Type B pancreatic cell (in vitro differentiated cells): ENCODE measurements at places on chromosomes 2 and 18. TPM values are rescaled to one million over a fixed set of nuclear protein-coding genes. Genes with fewer than 3 reads are reported as not detected.

The FBLN7 gene
- 4.2 and 9.5 TPM in 2 replicates for total RNA-seq

DNA sequence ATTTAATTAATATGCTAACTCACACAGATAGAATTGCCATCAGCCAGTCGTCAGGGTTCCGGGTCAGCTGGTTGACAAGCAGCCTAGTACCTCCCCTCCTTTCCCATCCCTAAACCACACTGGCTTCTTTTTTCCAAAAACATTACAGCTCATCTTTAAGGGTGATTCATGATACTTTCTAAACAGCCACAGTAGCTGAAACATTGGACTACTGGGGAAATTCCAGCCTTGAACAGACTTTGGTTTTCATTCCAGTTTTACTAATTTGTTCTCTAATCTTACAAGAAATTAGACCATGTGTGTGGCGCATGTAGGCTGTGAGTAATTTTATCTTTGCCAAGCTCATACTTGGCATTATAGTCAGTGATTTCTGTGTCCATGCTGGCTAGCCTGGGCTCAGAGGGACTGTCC is 110.8 kb downstream of the FMNL2 start:
- no peak for DNase-seq
- peaks cover 41% of the 10 kb centered on the region for H3K4me1 ChIP-seq
- no peaks in the 10 kb centered on the region for H3K36me3 ChIP-seq
- no peak overlapping the region for H3K4me3 ChIP-seq

- no peaks in the 10 kb centered on the region for H3K27me3 ChIP-seq
- H3K4me3 ChIP-seq: no peak overlapping the region
- peak overlapping the region; percentile 80 for H3K27ac ChIP-seq
- no peak for DNase-seq
- peaks cover 7% of the 10 kb centered on the region for H3K36me3 ChIP-seq
These were observed 76.4 kb downstream of the AGAP1 start for GRCh38 chr2:235570256-235570655.

DNA sequence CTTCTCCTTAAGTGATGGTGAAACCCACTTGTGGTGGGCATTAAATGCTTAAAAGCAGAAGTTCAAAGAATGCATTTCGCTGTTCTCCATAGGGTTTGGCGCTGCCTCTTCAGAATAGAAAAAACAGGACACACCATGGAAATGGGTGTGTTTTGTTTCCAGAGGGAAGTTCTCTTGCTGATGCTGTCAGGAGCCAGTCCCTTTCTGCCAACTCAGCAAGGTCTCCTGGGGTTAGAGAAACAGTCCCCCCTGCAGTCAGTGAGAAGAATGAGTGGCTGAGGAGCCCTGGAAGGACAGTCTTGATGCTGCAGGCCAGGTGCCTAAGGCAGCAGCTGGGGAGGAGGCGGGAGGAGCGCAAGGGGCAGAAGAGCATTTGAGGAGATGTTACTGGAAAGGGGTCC is 37.8 kb upstream of the ASAP2 start:
- H3K4me3 ChIP-seq: peak overlapping the region; percentile 49
- no peaks in the 10 kb centered on the region for H3K27me3 ChIP-seq
- H3K4me1 ChIP-seq: peaks cover 33% of the 10 kb centered on the region
- peak overlapping the region; percentile 97 for H3K27ac ChIP-seq

DNA sequence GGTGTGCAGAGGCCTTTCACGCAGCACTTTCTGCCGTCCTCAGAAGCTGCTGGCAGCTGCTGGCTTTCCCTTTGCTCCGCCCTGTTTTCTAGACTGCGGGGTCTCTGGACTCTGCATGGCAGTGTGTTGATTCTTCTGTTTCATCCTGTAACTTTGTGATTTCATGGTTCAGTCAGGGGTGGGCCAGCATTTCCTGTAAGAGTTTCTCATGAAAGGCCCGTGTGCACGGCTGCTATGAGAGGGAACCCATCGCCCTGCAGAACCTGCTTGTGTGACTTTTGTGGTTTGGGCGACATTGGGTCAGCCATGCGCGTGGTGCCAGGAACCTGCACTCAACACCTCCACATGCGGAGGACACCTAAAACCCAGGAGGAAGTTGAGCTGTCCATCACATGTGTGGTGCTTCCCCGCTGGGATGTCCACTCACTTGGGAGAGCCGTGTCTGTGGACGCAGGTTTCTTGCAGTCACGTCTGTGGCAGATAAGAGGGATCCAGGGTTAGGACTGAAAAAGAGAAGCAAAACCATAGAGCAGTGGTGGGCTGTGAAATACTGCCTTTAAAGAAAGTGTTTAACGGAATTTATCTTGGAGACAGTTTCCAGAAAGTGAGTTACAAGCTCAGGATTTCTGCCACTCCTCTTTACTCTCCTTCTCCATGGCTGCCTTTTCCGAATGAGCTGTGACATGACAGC is 167.3 kb upstream of the ALKAL2 start:
- H3K4me3 ChIP-seq: no peak overlapping the region
- H3K4me1 ChIP-seq: peaks cover 19% of the 10 kb centered on the region
- no peak for DNase-seq
- H3K27ac ChIP-seq: no peak overlapping the region

The NT5DC4 gene
- not detected in 2 replicates for total RNA-seq

- H3K27me3 ChIP-seq: no peaks in the 10 kb centered on the region
- no peaks in the 10 kb centered on the region for H3K36me3 ChIP-seq
- peaks cover 6% of the 10 kb centered on the region for H3K4me1 ChIP-seq
- no peak within 1 kb of the TSS for H3K4me3 ChIP-seq
- no peak within 1 kb of the TSS for H3K27ac ChIP-seq
- DNase-seq: no peak
These were observed at the start of gene NEU2 for GRCh38 chr2:233032551-233033320. Gene NEU2 (plus strand): TSS chr2:233032672. CDS start chr2:233032672, 0 bp downstream.

GRCh38 chr2:98453083-98453482 is 8.4 kb downstream of the INPP4A start:
- DNase-seq: no peak
- no peak overlapping the region for H3K4me3 ChIP-seq
- H3K4me1 ChIP-seq: peaks cover 37% of the 10 kb centered on the region

DNA sequence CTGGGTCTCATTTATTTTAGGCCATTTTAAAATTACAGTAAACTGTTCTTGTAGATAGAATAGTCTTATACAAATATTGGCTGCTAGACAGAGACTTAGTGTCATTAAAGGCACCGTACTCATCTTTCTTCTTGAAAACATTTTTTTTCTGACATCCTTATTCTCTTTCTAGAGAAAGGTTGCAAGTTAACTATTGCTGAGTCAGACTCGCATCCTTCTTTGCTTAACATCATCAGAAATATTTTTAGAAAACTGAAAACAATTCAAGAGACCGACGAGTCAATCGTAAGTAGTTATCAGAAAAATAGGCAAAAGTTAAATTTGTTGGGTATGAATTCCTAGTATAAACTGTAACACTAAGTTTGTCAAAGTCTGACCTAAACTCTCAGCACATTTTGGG is 72.2 kb downstream of the HNMT start:
- no peak for DNase-seq
- H3K27ac ChIP-seq: peak overlapping the region; percentile 93
- no peak overlapping the region for H3K4me3 ChIP-seq
- no peaks in the 10 kb centered on the region for H3K36me3 ChIP-seq

The CBLN2 gene
- 4.7 and 6.2 TPM in 2 replicates for total RNA-seq

DNA sequence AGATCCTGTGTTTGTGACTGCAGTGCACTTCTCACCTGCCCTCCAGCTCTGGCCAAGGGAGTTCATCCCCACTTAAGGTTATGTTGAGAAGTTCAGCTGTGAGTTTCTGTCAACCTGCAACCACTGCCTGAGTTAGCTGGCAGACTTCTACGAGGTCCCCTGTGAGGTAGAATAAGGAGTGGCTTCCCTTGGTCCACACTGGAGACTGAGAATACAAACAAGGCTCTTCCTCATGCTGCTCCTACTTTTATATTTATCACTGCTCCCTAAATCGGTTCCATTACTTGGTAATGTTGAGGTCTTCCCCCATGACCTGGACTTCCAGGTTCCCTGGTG is 353.2 kb upstream of the CWC22 start:
- H3K4me3 ChIP-seq: no peak overlapping the region
- no peak for DNase-seq
- no peaks in the 10 kb centered on the region for H3K36me3 ChIP-seq
- H3K27me3 ChIP-seq: no peaks in the 10 kb centered on the region

GRCh38 chr2:72115110-72116080 is 32.3 kb downstream of the CYP26B1 start:
- H3K4me3 ChIP-seq: peak overlapping the region; percentile 52
- H3K27me3 ChIP-seq: no peaks in the 10 kb centered on the region
- H3K36me3 ChIP-seq: no peaks in the 10 kb centered on the region

DNA sequence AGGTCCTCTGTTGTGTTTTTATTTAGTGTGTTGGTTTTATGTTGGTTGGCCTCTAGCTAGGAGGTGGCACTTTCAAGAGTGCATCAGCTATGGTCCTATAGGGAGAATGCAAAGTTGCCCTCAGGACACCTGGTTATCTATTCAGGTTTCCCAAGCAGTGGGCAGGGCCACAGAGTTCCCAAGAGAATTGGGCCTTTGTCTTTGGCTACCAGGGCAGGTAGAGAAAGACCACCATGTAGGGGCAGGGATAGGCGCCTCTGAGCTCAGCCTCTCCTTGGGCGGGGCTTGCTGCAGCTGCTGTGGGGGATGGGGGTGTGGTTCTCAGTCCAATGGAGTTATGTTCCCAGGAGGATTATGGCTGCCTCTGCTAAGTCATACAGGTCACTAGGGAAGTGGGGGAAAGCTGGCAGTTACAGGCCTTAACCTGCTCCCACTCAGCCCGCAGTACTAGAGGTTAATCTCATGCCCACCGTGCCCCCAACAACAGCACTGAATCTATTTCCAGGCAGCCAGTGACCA is 26.0 kb downstream of the ABCB11 start:
- no peak overlapping the region for H3K4me3 ChIP-seq
- H3K27me3 ChIP-seq: no peaks in the 10 kb centered on the region
- H3K27ac ChIP-seq: no peak overlapping the region
- no peaks in the 10 kb centered on the region for H3K4me1 ChIP-seq

DNA sequence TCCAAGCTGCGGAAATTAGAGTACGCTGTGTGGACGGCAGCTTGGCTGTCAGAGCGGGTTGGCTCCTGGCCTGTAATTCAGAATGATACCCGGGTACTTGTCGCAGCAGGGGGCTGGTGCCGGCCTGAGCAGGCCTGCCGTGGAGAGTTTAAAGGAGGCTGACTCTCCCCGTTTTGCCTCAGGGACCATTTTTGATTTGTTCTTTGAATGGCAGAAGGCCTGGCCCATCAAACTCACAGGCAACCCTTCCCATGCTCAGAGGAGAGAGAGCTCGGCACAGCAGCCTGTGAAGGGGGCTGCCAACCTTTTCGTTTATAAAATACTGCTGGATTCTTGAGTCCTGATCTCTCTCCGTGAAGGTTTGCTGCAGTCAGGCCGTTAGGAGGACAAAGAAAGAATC is 151.3 kb downstream of the KLHL29 start:
- no peak overlapping the region for H3K4me3 ChIP-seq
- no peak overlapping the region for H3K27ac ChIP-seq
- no peak for DNase-seq
- peaks cover 47% of the 10 kb centered on the region for H3K4me1 ChIP-seq

The CYS1 gene
- total RNA-seq: 0.79 and 0.94 TPM in 2 replicates

DNA sequence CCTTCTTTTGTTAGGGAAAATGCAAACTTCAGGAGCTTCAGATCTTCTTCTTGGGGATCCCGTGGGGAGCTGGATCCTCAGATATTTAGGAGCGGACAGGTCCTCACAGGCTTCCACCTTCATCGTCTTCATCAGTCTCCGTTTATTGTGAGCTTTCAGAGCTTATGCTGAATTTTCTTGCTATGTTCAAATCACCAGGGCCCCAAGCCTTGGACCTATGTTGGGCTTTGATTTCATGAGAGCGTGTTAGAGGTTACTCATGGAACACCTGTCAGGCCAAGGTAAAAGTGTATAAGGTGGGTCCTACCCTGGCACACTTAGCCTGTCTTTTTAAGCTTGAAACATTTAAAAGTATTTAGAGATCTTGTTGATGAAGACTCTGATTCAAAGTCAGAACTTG is 212.9 kb downstream of the FAM210A start:
- H3K4me1 ChIP-seq: no peaks in the 10 kb centered on the region
- peaks cover 11% of the 10 kb centered on the region for H3K27me3 ChIP-seq
- no peak for DNase-seq
- no peaks in the 10 kb centered on the region for H3K36me3 ChIP-seq
- no peak overlapping the region for H3K4me3 ChIP-seq
- H3K27ac ChIP-seq: no peak overlapping the region

The AFG3L2 gene
- total RNA-seq: 56.0 and 62.6 TPM in 2 replicates

- H3K36me3 ChIP-seq: no peaks in the 10 kb centered on the region
- H3K4me3 ChIP-seq: no peak overlapping the region
- H3K27me3 ChIP-seq: no peaks in the 10 kb centered on the region
- H3K27ac ChIP-seq: no peak overlapping the region
These were observed 395.3 kb downstream of the NUP35 start for GRCh38 chr2:183519371-183520056.

GRCh38 chr18:33812186-33812585 is 234.2 kb downstream of the ASXL3 start:
- no peaks in the 10 kb centered on the region for H3K4me1 ChIP-seq
- H3K27ac ChIP-seq: no peak overlapping the region
- DNase-seq: no peak
- H3K27me3 ChIP-seq: no peaks in the 10 kb centered on the region
- no peaks in the 10 kb centered on the region for H3K36me3 ChIP-seq

DNA sequence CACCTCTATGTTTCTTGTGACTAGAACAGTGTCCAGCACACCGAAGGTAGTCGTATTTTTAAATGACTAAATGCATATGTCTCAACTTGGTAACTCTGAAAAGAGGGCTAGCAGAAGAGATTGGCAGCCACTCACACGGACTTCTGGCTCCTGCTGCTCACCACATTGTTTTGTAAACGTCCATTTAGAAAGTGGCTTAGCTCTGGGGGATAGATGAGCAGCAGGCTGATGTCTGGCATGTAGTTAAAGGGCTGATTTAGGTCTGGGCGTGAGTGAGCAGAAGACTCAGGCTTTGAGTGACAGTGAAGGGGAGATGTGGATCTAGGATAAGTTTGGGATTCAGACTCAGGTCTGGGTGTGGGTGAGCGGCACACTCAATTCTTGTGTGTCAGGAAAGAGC is 372.9 kb upstream of the HS6ST1 start:
- H3K27ac ChIP-seq: no peak overlapping the region
- no peak overlapping the region for H3K4me3 ChIP-seq
- no peaks in the 10 kb centered on the region for H3K27me3 ChIP-seq
- H3K36me3 ChIP-seq: no peaks in the 10 kb centered on the region

DNA sequence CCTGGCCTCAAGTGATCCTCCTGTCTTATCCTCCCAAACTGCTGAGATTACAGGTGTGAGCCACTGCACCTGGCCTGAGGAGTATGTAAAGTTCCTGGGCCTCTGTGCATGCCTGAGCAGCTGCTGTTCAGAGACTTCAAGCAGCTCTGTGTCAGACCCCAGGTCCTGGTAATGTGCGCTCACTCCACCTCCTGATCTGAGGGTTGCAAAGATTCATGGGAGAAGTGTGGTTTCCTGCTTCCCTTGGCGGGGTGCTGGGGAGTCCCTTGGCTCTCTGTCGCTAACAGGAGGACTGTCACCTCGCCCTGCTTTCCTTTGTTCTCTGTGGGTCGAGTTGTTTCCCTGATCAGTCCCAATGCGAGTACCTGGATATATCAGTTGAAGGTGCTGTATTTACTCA is 8.6 kb upstream of the IL36A start:
- peaks cover 20% of the 10 kb centered on the region for H3K27me3 ChIP-seq
- DNase-seq: no peak
- no peaks in the 10 kb centered on the region for H3K4me1 ChIP-seq
- no peak overlapping the region for H3K27ac ChIP-seq

The CD8B2 gene
- 0.31 TPM in 2 replicates for total RNA-seq

GRCh38 chr2:43312755-43313641 is 86.6 kb upstream of the ZFP36L2 start:
- no peak for DNase-seq
- no peaks in the 10 kb centered on the region for H3K27me3 ChIP-seq

The HSPD1 gene
- 375 and 473 TPM in 2 replicates for total RNA-seq
